NCI-H526 treated with DMSO at 0.1 percent for 48 hours (cell line): ENCODE measurements at places on chromosomes 3 and 15.
A peak's percentile ranks its signal among the peaks of the same experiment; 100 is the strongest.

GRCh38 chr3:13009946-13010315, 63.3 kb downstream of the IQSEC1 start:
- no peak for DNase-seq

GRCh38 chr3:61247191-61247590, 4.1 kb downstream of the FHIT start:
- DNase-seq, result no peak

- no peak for DNase-seq
Measured at GRCh38 chr3:23873941-23874340, 42.8 kb downstream of the NKIRAS1 start.

DNA sequence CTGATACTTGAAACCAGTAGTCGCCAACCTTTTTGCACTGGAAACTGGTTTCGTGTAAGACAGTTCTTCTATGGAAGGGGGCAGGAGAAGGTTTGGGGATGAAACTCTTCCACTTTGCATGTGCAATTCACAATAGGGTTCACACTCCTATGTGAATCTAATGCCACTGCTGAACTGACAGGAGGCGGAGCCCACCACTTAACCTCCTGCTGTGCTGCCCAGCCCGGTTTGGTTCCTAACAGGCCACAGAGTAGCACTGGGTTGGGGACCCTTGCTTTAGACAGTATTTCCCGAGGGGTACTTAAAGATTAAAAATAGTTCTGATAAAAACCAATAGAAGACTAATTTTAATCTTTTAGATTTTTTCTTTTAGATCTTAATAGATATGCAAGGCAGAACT, 11.1 kb downstream of the TFG start:
- DNase-seq, result no peak

GRCh38 chr15:27486683-27487647, 516.0 kb downstream of the GABRG3 start:
- DNase-seq, result no peak

DNA sequence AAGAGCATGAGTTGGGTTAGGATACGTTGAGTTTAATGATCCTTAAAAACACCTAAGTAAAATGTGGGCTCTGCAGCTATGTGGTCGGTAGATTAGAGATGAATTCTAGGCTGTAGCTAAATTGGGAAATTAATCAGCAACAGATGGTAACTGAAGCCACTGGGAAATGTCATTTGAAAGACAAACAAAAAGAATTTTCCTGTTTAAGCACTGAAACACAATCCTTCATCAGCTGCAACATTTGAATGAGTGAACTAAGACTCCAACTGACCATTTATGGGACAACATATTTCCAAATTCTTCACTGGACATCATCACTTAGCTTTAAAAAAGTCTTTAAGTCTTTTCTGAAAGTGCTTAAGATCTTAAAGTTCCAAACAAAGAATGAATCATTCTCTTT, 226.9 kb downstream of the ZNF385D start:
- peak; percentile 97 for DNase-seq

DNA sequence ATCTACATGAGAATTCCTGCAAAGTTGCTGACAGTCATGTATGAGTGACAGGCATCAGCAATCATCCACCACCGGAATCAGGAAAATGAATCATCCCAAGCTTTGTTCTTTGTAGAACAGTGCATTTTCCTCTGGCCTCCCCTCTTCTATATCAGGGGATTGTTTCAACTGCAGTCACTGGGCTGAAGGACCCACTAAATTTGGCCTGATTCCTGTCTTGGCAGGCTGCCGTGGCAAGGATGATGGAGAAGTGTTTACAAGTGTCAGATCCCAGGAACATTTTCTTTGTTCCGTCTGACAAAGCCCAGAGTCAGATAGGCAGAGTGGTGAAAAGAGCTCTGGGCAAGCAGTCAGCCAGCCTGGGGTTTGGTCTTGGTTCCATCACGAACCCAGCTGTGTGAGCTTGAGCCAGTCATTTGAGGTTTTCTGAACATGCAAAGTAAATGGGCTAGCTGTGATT, 175.1 kb upstream of the TSC22D2 start:
- DNase-seq, result no peak

DNA sequence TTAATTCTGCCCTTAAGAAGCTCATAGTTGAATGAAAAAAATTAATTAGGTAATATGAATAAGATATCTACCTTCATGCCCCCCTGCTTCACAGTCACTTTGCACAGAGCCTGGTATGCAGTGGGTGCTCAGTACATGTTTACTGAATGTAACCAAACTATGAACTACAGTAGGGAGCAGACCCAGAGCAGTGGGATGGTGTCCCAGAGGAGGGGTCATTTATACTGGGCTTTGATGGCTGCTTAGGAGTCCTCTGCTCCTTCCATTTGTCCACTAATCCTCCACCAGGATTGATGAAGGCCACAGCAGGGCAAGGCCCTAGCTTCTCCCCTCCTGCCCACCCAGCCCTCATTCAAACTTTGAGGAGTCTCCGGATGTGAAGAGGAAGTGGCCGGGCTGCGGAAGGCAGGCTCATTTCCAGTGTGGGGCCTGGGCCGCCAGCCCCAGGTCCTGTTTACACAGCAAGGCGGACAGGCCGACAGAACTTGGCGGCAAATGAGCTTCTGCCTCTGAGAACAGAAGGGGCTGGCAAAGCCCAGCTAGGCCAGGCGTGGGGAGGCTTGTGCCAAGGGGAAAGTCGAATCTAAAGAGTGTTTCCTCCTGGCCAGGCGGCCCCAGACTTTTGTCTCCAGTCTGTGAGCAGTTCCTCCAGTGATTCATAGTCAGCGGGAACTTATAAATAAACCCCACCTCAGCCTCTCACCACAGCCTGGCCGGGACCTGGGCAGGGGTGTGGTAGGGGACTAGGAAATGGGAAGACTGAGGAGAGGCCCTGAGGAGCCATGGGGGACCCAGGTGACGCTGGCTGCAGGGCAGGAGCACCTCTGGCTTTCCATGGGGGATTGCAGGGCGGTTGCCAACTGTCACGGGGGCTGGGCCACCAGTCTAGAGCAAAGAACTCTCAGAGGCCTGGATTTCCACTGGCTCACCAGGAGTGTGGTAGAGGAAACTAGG, 51.6 kb upstream of the LCTL start:
- no peak for DNase-seq

GRCh38 chr3:126537116-126537729, 13.3 kb downstream of the CHST13 start:
- DNase-seq, result no peak

DNA sequence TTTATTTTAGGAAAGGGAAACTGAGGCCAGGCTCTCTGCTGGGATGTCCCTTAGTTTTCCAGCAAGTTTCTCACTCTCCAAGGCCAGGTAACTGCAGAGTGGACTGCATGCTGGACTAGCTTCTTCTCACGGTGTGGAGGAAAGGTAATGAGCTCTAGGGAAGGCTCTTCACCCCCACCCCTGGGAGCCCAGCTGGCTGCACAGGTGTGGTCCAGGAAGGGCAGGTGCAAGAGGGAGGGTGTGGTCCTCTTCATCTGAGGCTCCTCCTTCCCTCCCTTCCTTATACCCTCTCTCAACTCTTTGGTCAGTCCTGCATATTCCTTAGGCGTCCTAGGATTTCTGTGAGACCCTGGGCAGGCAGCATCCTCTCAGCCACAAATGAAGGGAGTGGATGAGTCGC, 33.9 kb downstream of the RNU5B-1 start:
- peak; percentile 28 for DNase-seq

GRCh38 chr3:106229495-106230278, 360.9 kb upstream of the CBLB start:
- no peak for DNase-seq

DNA sequence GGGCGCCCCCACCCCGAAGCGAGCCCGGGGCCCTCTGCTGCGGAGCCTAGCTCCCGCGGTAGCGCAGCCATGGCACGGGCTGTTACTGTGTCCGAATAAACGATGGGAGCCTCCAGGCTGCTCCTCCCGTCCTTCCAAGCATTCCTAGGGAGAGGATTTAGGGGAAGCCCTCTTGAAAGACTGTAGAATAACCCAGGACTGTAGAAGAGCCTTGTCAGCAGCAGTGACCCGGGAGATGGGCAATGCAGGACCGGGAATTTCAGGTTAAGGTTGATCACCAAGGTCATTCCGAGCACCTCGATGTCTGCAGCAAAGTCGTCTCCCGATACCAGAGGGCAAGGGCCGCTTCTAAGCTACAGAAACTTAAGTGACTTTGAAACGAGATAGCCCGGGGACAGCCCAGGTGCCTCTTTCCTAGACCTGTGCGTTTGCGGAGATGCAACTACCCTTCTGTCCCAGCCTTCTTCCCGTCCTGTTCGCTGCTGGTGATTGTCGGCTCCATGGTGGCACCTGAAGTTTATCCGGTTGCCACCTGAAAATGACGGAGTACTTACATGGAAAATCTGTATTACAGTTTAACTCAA, 753 bp upstream of the MYO5A start:
- peak; percentile 32 for DNase-seq

GRCh38 chr15:39682366-39682765, 100.3 kb downstream of the FSIP1 start:
- no peak for DNase-seq

GRCh38 chr3:71245971-71246880, 337.3 kb downstream of the FOXP1 start:
- no peak for DNase-seq

DNA sequence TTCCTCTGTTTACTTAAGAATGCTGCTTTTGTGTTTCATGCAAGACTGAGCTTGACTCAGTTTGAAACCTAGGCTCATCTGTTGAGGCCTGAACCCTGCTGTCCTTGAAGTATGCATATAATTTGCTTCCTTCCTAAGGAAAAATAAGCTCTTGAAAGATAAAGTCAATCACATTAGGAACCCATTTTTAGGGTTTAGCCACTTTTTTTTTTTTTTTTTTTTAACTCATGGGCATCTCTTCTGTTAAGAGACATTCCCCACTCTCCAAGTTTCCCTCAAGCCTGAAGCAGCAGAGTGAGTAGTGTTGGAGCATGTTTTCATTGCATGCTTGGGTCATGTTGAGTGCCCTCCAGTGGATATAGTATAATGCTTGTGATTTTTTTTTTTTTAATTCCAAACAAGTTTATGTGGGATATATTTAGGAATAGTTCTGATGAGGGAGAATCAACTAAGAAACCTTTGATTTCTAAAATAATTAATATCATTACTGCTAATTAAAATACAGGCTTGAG, 3.6 kb downstream of the CTNNB1 start:
- DNase-seq, result peak; percentile 26

DNA sequence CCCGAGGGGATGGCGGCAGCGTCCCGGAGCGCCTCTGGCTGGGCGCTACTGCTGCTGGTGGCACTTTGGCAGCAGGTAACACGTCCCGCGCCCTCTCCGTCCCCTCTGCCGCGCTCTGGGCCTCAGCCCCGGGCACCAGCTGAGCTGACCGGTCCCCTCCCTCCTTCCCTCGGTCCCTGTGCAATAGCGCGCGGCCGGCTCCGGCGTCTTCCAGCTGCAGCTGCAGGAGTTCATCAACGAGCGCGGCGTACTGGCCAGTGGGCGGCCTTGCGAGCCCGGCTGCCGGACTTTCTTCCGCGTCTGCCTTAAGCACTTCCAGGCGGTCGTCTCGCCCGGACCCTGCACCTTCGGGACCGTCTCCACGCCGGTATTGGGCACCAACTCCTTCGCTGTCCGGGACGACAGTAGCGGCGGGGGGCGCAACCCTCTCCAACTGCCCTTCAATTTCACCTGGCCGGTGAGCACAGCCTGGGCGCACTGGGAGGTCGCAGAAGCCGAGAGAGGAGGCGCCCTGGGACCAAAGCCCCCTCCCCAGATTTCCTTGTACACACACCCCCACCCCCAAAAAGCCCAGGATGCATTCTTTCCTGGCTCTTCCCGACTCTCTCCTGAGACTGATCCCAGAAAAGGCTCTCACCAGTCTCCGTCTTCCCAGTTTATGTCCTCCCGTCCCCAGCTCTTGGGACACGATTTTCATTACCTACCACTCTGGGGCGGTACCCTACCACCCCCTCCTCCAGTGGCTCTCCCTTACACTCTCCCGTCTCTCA, 705 bp downstream of the DLL4 start:
- DNase-seq, result peak; percentile 13

- DNase-seq, result no peak
Measured at GRCh38 chr3:55445551-55445950, 41.6 kb downstream of the WNT5A start.

DNA sequence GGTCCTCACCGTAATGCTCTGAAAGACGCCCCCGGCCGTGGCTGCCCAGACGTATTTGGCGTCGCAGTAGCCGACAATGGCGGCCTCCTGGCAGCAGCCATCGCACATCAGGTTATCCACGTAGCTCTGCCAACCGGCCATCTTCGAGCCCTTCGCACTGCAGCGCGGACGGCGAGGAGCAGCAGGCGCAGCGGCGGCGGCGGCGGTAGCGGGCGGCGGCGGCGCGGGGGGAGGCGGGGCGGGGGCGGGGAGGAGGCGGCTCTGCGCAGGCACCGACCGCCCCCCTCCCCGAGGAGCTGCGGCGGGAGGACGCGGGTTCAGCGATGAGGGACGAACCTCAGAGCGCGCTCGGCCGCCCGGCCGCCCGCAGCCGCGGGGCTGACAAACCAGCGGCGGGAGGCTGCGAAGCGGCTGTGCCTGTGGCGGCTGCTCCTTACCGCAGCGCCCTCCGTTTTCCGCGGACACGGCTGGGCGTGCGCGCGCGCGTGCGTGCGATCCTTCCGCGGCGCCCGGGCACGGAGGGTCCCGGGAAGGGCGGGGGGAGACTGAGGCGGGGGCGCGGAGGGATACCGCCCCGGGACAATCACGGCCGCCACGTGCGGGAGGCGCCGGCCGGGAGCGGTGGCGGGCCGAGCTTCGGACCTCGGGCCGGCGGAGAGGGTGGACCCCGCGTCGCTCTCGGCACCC, at the start of gene PFN2:
PFN2 (minus strand) TSS at position 180 of the 687 bp plus-strand sequence; CDS start at position 141, 39 bp downstream.
- peak; percentile 90 for DNase-seq
